ENCODE measurements at places on chromosomes 2 and 18.

DNA sequence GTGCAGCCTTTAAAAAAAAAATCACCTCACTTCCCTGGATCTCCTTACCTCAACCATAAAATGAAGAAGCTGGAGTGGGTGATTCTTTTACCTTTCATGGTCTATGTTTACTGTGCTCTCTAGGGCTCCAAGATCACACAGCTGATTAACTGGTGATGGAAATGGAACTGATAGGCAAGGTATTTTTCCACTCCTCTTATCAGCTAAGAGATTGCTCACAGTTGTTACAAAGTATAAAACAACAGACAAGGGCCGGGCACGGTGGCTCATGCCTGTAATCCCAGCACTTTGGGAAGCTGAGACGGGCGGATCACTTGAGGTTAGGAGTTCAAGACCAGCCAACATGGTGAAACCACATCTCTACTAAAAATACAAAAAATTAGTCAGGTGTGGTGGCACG, 14.5 kb downstream of the RPS27A start:
- no peak for DNase-seq

DNA sequence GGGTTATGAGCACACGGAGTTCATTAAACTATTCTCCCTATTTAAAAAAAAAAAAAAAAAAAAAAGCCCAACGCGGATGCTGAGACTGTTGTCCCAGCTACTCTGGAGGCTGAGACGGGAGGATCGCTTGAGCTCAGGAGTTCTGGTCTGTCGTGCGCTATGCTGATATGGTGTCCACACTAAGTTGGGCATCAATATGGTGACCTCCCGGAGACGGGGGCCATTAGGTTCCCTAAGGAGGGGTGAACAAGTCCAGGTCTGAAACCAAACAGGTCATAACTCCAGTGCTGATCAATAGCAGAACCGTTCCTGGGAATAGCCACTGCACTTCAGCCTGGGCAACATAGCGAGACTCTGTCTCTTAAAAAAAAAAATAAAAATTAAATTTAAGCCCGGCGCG, 12.9 kb upstream of the ANKRD53 start:
- DNase-seq: no peak

DNA sequence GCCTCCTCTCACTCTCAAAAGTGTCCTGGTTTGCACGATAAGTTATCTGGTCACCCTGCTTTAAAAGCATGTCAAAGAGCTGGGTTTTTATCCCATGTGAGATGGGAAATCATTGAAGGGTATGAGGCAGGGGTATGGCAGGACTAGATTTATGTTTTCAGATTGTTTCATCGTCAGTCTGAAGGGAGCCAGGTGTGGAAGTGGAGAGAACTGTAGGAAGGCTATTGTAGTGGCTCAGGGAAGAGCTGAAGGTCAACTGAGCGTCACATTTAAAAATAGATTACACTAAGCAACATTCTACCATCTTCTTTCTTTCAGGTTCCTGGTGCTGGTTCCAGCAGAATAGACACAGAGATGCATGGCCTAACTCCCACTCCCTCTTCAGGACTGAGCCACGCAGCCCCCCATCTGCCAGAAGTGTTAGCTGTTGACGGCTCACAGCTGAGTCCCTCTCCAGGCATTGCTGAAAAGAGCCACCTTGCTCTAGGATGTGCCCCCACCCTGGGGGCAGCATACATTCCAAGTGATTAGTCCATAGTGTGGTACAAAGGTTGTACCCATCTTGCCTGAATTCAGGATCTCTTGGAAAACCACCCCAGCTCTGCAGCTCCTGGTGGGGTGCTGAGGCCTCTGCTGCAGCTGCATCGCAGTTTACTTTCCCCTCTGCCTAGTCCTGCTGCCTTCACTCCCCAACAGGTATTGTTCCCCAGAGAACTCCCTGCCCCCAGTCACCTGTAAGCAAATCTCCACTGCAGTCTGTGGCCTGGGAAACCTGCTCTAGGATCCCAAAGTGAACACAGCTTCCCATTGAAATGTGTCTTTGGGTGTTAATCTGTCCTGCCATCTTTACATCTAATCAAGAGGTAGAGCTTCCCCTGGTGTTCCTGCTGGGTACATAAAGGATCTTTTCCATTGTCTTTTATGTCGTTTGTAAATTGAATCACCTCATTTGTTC, 79.5 kb upstream of the KLF7 start:
- DNase-seq: no peak

- no peak for DNase-seq
These were observed 16.1 kb upstream of the PUM2 start for GRCh38 chr2:20366672-20367116.

Data from stimulated activated CD4-positive, alpha-beta T cell treated with anti-CD3 and anti-CD28 coated beads, TNF-alpha, amount 100 ng/mL, for 48 hours (primary cell).